ENCODE measurements at places on chromosomes 4 and X.

GRCh38 chr4:102760645-102761295, at the start of gene MANBA:
TSS of gene MANBA (minus strand) at chr4:102760968. CDS start at chr4:102760894, 74 bp downstream.
- peak; percentile 22 for DNase-seq

DNA sequence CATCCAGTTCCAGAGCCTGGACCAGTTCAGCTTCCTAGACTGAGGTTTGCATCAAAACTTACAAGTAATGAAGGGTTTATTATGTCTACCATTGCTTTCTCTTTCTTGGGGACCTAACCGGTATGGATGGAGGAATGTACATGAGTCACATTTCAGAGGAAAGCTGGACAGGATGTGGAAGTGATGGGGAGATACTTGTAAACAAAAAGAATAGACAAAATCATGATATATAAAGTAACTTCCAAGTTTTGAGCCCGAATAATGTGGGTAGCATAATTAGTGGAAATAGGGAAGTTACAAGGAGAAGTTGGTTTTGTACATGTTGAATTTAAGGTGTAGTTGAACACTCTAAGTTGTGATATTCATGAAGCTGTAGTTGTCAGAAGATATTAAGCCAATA, 15.0 kb downstream of the FNIP2 start:
- DNase-seq, result peak; percentile 42

- DNase-seq, result no peak
Observed at GRCh38 chr4:173834151-173834550, 304.1 kb upstream of the HAND2 start.

DNA sequence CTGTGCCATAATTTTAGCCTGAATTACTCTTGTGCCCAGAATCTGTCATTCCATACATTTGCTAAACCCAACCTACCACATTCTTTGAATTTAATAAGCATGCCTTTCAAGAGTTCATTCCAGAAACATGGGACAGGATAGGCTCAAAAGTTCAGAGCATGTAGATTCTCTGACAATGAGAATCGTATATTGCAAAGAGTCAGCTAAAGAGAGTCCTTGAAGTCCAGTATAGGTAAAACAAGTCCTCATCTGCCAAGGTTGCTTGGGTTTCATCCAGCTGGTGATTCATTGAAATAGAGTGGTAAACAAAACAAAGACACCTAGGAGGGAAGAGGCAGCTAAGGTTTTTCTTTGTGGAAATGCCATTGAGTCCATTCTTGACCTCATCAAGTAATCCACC, 249.3 kb upstream of the DIPK2B start:
- DNase-seq, result no peak

DNA sequence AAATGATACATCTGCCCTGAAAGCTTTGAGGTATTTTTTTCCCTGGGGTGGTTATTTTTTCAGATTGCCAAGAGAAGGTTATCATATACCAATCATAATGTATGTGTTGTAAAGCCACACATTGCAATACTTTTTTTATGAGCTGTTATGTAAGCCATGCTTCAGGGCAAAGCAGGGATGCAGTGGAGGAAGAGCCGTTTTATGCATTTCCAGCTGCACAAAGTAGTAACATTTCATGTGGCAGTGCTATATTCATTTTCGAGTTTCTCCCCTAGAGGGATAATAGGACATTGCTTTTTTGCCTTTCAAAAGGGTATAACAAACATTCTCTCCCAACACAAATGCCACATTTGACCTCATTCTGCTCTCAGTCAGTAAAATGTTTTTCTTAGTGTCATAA, 68.5 kb downstream of the GALNT7 start:
- no peak for DNase-seq

DNA sequence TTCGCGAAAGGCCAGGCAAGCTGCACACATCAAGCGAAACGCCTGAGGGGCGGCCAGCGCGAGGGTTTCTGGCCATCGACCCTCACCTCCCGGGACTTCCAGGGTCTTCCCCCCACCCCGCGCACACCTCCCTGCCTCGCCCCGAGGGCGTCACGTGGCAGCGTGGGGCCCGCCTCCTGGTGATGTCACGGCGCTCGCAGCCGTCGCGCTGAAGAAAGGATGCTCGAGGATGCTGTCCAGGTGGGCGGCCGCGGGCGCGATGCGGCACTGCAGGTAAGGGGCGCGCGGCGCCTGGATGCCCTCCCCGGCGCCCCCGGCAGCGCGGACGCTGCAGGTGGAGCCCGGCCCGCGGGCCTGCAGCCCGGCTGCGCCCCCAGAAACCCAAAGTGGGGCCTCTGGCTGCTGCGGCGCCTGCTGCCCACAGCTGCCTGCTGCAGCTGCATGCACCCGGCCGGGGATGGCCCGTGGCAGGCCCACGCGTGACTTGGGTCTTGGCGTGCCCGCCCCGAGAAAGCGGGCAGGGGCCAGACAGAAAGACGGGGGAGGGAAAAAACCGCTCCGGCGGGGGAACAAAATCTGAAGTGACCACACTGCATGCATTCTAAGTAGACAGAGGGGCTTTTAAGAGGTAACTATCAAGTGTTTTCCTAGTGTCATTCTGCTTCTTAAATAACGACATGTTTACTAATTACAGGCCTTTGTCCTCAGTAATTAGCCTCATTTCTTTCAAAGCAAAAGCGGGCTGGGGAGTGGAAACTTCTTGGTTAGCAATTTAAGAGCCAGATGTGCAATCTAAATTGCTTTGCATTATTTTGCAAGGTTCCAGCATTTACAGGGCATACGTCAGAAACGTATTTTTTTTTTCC, 1.7 kb downstream of the CLCN4 start:
- no peak for DNase-seq

- DNase-seq, result no peak
Observed at GRCh38 chr4:181157647-181158046, 1085.6 kb upstream of the TENM3 start.

DNA sequence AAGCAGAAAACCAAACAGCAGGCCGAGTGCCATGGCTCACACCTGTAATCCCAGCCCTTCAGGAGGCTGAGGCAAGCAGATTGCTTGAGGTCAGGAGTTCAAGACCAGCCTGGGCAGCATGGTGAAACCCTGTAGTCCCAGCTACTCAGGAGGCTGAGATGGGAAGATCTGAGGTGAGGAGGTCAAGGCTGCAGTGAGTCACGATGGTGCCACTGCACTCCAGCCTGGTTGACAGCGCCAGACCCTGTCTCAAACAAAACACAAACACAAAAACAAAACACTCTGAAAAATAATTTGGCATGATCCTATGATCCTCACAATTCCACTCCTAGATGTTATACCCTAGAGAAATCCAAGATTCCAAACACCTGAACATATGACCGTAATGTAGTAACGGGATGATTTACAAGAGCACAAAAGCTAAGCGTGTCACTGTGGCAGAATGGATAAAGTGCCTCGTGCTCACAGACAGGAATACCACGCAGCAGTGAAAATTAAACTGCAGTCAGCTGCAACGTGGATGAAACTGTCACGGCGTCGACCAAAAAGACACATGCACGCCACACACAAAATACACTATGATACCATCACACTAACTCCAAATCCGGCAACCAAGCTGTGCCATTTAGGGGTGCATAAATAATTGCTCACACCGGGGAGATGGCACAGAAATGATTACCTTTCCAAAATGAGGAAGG, 1.7 kb downstream of the NELFA start:
- DNase-seq, result no peak

- no peak for DNase-seq
Observed at GRCh38 chr4:82667761-82668480, 106.1 kb upstream of the TMEM150C start.

DNA sequence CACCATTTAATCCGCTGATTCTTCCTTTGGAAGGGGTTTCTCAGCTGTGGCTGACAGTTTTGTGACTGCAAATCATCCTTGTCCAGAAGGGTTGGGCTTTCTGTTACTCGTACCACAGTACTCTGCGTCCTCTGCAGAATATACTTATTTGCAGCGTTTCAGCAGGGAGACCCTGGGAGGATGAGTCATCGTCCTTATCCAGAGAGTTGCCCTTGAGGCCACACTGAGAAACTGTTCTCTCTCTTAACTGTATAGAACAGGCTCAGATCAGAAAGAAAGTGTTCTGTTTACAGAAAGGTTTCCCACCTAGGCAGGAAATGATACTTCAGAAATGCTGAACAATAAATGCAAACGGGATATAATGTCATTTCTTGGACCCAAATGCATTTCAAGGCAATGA, 47.8 kb upstream of the DDX53 start:
- DNase-seq, result no peak

GRCh38 chr4:7546152-7546808, 111.5 kb upstream of the PSAPL1 start:
- no peak for DNase-seq

- no peak for DNase-seq
Observed at GRCh38 chr4:155681886-155682285, 15.2 kb downstream of the GUCY1A1 start.

GRCh38 chr4:111814961-111815360, 330.3 kb upstream of the FAM241A start:
- DNase-seq, result no peak

- DNase-seq, result no peak
Observed at GRCh38 chr4:99131378-99131777, 12.7 kb downstream of the ADH4 start.

GRCh38 chrX:74446876-74447275, 25.6 kb downstream of the SLC16A2 start:
- DNase-seq, result no peak

DNA sequence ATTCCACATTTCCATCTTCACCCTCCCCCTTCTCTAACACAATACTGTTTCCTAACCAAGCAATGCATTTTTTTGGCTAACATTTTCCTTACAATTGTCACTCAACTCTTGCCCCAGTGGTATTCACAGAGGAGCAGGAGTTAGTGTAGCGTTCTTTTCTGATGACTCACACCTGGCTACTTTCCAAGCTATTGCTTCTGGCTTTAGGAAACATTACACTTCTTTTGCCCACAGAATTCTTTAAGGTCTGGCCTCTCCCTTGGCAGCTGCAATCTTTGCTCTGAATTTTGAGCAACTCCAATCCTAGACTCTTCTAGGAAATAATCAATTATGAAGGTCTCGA, 27.5 kb upstream of the PDGFC start:
- DNase-seq, result peak; percentile 96

- no peak for DNase-seq
Observed at GRCh38 chrX:8432396-8432795, 32.2 kb upstream of the VCX3B start.

DNA sequence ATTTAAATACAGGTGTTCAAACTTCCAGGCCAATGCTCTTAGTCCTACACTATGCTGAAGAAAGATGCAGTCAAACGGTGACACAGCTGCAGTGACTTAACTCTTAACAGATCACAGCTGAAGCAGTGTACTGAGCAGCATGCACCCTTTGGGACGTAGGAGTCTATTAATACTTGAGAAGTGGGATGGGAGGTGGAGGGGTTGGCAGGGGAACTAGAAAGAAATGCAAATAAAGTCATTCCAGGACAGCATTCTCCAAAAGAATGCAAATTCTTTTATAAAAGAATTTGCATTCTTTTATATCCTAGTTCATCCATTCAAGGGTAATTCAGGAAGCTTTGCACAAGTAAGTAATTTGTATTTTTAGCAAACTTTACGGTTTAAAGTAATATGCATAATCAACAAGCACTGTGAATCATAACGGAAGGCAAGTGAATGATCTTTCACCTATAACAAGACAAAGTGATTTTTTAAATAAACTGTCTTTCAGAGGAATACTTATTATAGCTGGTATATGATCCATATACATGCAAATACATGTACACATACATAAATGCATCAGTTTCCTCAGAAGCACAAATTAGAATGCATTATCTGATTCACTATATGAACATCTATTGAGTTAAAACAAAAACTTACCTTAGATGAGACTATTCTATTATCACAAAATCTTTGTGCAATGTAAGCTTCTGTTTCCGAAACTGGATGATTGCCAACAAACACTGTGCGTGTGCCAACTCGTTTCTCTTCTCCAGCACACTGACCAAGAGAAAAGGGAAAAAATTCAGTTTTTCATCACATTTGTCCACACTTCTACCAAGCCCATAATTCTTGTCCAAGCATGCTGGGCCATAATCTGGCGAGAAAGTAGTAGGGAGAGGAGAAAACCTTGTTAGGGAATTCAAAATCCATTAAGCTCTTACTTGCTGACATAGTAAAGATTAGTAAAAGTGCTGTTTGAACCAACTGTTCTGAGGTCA, 106.5 kb downstream of the ATP11C start:
- DNase-seq, result peak; percentile 60

- no peak for DNase-seq
Observed at GRCh38 chr4:38612646-38613414, 51.2 kb upstream of the KLF3 start.

DNA sequence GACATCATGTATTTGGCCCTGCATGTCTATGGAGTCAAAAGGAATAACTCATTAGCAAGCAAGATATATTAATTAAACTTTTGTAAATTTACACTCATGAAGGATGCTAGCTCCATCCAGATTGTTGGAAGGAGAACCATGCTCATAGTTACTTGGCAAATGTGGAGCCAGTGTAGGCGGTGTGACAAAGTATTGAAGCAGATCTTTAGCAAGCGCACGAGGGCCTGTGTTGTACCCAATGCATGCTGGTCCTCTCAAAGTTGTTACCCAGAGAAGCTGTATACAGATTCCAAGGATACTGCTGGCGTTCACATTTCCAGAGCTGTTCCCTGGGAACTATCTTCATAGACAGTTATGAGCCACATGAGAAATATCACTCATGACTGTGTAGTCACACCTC, 196.4 kb upstream of the MBNL3 start:
- DNase-seq, result no peak

DNA sequence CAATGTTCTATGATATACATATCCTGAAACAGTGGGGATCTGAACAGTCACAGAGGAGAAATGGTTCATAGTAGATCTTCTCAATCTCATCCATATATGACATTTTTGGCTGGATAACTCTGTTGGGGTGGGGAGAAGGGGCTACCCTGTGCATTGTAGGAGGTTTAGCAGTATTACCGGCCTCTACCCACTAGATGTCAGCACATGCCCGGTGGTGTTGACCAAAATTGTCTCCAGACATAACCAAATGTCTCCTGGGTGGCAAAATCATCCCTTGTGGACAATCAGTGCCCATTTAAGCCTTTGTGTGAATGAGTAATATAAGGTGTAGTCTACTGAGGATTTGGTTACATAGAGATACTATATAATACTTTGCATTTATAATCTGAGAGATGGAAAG, 89.9 kb downstream of the PLS3 start:
- no peak for DNase-seq

DNA sequence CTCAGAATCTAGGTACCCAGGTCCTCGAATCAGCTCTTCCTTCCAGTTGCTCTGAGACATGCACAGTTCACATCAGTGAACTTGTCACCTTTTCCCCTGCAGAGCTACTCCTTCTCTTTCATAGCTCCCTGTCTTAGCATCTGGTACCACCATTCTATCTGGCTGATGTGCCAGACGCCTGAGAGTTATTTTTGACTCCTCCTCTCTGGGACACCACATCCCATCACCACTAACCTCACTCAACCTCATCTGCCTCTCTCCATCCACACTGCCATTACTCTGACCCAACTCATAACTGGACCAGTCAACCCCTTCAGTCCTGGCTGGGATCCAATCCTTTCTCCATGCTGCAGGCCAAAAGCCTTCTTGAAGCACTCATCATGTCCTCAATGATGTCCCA, 44.5 kb downstream of the SLC2A9 start:
- no peak for DNase-seq
